Astrocyte (in vitro differentiated cells and primary cell): ENCODE measurements at places on chromosomes 4 and X. TPM values are rescaled to one million over a fixed set of nuclear protein-coding genes. Genes with fewer than 3 reads are reported as not detected.

Gene SSX1
- not detected in 2 replicates for total RNA-seq

Gene GCNA
- total RNA-seq, result 2.2 and 2.4 TPM in 2 replicates

Gene EGF
- total RNA-seq, result 22.9 and 25.1 TPM in 2 replicates

Gene CYLC1
- not detected in 2 replicates for total RNA-seq

Gene PNMA5
- not detected in 2 replicates for total RNA-seq
